CD14-positive monocyte (primary cell): ENCODE measurements at places on chromosomes 3 and 15.

- no peak for DNase-seq
Measured at GRCh38 chr3:61182662-61183061, 68.6 kb downstream of the FHIT start.

DNA sequence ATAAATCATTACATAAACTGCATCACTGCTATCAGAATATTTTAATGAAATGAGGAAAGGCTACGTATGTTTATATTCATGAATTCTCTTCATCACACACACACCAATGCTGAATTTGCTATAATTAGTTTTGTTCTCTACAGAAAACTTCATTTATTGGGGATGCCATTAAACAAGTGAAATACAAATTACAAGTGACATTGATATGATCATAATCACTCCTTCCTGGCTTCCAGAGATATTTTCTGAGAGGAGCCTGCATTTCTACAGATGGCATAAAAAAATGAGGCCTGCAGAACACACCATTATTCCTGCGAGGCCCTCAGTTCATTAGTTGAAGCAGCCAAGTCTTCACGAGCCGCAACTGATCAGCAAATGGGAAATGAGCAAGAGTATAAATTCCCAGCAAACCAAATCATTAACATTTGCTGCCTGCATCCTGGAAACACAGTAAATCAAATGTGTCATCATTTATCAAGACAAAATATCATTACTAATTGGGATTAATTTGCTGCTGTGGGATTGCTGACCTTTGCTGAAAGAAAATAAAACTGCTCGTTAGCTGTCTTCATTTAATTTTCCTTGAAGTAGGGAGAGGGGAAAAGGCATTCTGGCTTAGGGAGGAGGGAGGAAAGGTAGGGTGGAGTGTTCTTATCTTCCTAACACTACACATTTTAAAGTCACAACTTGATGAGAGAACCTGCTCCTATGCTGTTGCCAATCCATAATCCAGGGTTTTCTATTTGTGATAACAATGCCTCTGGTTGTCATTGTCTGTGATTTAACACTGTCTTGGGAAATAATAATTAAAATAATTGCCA is 921.9 kb downstream of the SQOR start:
- DNase-seq = no peak

DNA sequence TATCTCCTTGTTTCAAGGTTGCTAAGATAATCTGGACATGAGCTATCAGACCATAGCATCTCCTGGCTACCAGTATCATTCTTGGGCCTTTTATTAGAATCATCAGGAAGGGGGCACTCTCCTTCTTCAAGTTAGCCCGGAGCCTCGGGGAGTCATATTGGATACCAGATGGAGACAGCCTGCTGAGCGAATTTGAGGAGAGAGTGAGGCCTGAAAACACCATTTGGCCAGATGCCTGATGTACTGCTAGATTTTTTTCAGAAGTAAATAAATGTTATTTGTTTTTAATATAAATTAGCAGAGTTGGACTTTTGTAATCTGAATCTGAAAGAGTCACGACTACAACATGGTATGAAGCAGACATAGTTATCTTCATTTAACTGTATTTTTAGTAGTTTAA is 848.6 kb downstream of the IGSF11 start:
- no peak for DNase-seq

DNA sequence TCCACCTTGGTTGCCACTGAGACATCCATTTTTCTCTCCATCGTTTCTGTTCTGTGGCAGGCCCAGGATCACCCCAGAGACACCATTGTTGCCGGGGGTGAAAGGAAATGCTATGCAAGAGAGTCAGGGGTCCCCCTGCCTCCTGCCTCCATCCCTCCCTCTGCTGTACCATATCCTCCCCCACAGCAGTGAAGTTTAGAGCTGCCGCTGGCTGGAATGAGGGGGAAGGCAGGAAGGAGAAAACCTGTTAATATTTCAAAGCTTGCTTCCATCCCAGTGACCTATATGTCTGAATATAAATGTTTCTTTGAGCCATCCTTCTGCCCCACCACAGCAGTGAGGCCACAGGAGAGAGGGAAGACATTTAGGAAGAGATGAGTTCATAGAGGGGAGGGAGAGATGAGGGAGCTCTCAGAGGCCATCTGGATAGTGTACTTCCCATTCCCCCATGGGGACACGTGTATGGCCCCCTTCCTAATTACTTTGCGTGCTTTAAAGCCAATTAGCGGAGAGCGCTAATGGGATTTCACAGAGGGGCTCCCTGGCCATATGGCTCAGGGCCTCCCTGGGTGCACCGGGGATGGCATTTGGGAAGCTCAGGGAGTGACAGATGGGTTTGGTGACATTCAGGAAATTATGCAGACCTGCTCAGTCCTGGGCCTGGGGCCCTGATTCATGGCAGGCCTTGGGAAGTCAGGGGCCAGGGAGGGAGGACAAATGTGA is 40.4 kb upstream of the CHRNB4 start:
- DNase-seq = no peak

DNA sequence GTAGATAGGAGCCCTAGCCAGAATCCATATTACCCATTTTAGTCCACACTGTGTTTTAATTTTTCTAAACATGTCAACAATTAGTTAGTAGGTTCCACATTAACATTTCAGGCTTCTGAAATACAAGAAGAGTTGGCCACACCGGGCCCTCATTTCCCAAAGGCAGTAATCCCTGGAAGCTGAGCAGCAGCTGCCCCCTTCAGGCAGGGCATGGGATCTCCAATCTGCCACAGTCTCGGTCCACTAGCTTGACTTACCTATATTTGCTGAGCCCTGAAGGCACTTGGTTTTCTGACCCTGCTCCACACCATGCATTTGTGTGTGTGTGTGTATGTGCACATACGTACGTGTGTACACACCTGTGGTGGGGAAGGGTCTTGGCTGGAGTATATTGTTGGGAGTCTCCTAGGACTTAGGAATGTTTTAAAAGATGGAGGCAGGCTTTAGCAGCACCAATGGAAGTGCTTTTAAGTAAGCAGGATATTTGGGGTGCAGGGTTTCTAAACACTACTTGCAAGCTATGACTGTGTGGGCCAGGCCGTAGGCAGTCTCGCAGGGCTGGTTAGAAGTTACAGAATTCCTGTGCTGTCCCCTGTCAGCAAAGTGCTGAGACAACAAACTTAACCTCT is 71.2 kb upstream of the SOX14 start:
- DNase-seq = no peak
